Stromal cell of bone marrow (primary cell): ENCODE measurements at places on chromosomes 7 and 10.

DNA sequence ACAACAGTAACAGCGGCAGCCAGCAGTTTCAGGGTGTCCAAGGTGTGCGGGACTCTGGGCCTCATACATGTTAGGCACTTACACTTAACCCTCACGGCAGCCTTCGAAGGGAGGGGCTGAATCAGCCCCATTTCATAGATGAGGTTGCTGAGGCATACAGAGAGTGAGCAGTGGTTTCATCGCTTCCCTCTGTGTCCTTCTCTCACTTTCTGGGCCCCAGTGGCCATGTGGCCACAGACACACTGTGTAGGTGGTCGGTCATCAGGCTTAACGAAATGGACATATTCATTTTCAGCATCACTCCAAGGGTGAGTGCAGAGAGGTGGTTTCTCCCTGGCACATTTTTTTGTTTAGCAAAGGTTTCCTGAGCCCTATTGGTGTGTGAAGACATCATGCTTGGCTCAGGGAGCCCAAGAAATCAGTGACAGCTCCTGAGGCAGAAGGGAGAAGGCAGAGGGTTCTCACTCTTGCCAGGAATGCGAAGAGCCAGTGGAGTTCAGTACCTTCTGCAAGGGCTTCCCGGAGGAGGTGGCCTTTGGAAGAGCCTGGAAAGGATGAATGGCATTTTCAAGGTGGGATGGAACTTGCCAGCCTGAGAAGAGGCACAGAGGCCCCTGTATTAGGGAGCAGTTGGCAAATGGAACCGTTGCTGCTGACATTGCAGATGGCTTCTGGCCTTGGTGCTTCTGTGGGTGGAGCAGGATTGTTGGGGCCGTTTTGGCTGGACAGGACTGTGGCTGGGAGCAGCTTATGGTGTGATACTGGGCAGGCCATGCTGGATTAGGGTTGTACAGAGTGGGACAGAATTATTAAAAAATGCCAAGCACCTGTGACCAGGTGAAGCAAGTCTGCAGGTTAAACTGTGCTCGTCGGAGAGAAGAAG, 61.7 kb upstream of the PPIF start:
- no peak for DNase-seq

GRCh38 chr7:11327633-11328032, 354.0 kb downstream of the PHF14 start:
- no peak for DNase-seq

DNA sequence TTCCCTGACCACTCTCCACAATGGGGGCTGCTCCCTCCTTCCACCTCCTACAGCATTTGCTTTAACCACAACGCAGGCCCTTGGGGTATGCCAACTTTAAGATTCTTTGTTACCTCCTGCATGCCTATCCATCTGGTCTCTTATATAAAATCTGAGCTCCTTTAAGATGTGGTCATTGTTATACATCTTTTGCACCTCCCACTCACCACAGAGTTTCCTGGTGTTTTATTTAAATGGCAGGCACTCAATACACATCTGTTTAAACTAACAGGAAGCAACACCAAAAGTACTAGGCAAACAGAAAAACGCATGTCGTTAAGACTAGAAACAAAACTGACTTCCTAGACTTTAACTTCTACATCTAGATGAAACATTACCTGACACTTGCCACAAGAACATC, 36.3 kb downstream of the SLC25A13 start:
- DNase-seq = no peak

DNA sequence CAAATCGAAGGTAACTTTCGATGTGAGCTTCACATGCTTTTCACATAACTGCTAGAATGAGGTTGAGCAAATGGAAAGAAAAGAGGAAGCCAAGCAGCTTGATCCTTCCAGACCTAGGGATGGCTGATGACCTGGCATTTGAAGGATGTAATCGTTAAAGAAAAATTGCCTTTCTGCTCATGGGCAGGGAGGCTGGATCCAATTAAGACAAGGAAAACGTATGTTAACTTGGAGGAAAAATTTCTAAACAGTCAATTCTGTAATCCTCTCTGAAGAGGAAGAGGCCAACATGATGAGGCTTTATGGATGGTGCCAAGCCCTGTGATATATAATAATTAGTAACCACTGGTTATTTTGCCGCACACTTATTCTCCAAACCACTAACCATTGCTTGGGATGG, 12.5 kb downstream of the GRK5 start:
- DNase-seq = no peak

GRCh38 chr10:118773041-118773440, 18.3 kb upstream of the CACUL1 start:
- no peak for DNase-seq

- DNase-seq = no peak
Observed at GRCh38 chr10:12388671-12389070, 39.3 kb downstream of the CAMK1D start.

- DNase-seq = no peak
Observed at GRCh38 chr7:157547102-157547501, 210.3 kb downstream of the DNAJB6 start.

- DNase-seq = peak; percentile 86
Observed at GRCh38 chr10:43824934-43825333, 176.3 kb upstream of the ZNF32 start.

DNA sequence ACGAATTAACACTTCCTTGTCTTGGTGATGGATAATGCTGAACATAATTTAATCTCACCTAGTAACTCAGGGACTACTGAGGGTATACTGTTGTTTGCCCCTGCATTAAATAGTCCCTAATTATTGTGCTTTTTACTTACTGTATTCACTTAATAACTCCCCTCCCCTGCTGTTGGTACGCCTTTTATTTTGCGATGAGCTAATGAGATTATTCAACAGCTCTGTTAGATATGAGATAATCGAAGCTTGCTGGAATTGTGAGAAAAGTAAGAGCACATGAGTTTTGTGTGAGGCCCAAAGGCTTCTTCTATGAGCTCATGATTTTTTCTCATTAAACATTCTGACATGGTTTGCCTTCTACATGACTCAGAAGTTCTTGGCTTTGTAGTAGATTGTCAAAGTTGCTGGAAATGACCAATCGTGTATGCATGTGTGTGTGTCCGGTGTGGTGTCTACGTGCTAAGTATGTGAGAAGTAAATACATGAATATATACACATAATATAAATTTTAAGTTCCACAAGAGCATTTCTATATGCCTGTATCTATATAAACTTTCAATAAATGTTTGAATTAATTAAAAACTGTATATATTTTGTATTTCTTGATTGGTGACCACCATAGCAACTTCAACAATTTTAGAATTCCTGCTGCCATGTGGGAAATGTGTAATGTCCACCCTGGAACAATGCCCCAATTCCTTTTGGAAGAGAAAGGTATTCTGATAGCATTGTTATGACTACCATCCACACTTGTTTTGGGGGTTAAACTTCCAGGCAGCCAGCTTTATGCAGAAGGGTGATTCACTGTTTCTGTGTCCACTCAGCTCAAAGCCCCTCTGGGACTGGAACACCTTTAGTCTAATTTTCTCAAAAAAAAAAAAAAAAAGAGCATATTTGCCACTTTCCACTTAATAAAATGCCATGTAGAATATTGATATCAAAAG, 106.2 kb downstream of the SAMD9 start:
- peak; percentile 88 for DNase-seq

DNA sequence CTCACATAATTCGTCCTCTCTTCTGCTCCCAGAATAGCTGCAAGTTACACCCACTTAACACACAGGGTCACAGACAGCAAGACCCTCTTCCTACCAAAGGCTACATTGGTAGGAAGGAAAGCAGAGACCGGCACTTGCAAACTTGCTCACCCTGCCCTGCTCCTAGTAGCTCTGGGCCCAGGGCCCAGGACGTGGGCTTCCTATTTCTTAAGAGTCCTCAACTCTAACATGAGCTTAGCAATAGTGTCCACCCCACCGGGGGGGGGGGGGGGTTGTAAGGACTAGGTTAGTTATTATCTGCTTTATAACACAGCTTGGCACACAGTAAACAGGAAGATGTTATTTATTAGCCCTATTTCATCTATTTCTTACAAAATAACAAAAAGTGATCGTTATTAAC, 106.6 kb downstream of the GRB10 start:
- DNase-seq = no peak

DNA sequence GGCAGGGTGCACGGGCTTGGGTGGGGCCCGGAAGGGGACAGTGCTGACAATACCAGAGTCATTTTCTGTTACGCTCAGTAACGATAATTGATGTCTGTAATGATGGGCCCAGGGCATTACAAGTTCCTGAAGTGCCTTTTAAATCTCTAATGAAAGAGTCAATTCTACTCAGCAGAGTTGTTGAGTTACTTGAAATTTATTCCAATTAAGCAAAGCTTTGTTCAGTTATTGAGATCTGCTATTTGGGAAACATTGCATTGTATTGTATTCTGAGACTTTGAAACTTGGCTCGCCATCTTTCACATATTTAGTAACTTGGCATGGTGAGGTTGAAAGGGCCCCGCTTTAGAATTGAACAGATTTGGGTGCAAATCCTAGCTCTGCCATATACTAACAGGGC, 34.7 kb downstream of the MINDY4 start:
- DNase-seq = no peak

- no peak for DNase-seq
Observed at GRCh38 chr10:51918884-51919325, 219.5 kb upstream of the CSTF2T start.

DNA sequence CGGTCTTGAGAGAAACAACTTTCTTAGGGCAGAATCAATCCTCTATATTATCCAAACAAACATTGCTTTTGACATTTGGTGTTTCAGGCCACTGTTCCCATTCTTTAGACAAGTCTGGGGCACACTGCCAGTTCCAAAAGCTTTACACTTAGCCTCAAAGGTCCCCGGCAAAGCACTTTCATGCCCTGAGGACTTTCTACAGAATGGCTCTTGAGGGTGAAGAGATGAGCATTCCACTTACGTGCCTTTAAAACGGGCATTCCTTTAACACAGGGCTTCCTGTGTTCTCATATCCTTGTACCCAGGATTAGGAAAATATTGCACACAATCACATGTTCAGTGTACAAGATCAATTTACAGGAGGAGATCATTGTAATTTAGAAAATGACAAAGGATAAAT, 13.1 kb upstream of the TMEM213 start:
- DNase-seq = no peak

GRCh38 chr7:85130702-85131101, 56.2 kb downstream of the SEMA3D start:
- DNase-seq = no peak

- no peak for DNase-seq
Observed at GRCh38 chr10:121330563-121330962, 267.7 kb downstream of the FGFR2 start.

GRCh38 chr7:31883761-31884164, 186.4 kb downstream of the PDE1C start:
- peak; percentile 61 for DNase-seq

DNA sequence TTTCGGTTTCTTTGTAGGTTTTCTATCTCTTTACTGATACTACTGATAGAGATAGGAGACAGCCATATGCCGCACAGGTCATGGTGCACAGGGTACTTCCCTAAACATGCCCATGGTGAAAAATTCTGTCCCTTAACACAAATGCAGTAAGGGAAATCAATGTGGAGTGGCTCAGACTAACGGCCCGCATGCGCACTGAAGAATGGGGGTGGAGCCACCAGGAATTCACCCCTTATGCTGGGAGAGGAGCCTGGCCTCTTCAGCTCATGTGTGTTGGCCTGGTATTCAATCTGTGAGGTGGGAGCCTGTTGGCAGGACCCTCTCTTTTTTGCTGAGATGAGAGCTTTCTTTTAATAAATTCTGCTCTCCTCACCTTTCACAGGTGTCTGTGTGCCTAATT, 8.4 kb upstream of the URGCP start:
- DNase-seq = no peak

GRCh38 chr7:33845991-33846509, 59.3 kb upstream of the BMPER start:
- DNase-seq = no peak

GRCh38 chr7:154744861-154745258, 258.1 kb downstream of the PAXIP1 start:
- no peak for DNase-seq

DNA sequence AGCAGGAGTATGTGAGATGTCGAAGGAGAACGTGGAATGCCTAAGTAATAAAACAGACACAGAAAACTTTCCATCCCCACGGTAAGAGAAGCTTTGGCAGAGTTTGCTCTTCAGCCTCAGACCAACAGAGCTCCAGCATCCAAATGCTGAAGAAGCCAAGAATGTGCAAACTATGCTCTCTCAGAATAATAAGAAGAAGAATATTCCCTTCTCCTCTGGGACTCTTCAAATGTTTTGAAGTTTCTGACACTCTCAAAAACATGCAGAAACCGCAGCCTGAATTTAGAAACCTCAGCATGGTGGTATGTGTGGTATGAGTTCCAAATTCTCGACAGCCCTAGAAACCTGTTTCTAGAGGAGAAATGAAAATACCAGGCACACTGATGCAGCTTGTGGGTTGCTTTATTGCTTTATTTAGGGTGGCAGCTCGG, 113.3 kb downstream of the KCNMA1 start:
- peak; percentile 68 for DNase-seq
